Heart right ventricle (tissue), 16 donors: ENCODE measurements at places on chromosomes 5 and 9. TPM values are rescaled to one million over a fixed set of nuclear protein-coding genes. Genes with fewer than 3 reads are reported as not detected.

GRCh38 chr9:96195541-96195940 lies 106.4 kb downstream of the HSD17B3 start:
- DNase-seq: no peak

GRCh38 chr9:81002242-81002641 lies 687.1 kb downstream of the TLE1 start:
- DNase-seq: no peak

GRCh38 chr5:83321483-83322055 lies 150.0 kb upstream of the VCAN start:
- no peak for DNase-seq

- no peak for DNase-seq
These were observed 32.2 kb upstream of the NOTCH1 start for GRCh38 chr9:136577941-136578625.

DNA sequence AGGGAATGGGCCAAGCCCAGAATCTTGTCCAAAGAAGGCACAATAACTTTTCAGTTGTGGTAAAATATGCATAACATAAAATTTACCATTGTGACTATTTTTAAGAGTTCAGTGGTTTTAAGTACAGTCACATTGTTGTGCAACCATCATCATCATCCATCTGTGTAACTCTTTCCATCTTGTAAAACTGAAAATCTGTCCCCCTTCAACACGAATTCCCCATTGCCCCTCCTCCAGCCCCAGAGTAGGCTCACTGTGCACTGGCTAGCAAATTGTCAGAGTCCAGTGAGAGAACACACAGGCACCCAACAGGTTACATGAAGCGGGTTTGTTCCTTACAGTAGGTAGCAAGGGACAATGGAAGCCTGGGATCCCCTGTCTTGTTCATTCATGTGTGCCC lies 13.7 kb downstream of the BARX1 start:
- DNase-seq: no peak

- DNase-seq: no peak
These were observed 134.8 kb upstream of the NFIL3 start for GRCh38 chr9:91558395-91558794.

GRCh38 chr5:150514708-150515211 lies 6.8 kb downstream of the NDST1 start:
- DNase-seq: no peak

- DNase-seq: no peak
These were observed 7.7 kb downstream of the CCNI2 start for GRCh38 chr5:132754947-132755346.

DNA sequence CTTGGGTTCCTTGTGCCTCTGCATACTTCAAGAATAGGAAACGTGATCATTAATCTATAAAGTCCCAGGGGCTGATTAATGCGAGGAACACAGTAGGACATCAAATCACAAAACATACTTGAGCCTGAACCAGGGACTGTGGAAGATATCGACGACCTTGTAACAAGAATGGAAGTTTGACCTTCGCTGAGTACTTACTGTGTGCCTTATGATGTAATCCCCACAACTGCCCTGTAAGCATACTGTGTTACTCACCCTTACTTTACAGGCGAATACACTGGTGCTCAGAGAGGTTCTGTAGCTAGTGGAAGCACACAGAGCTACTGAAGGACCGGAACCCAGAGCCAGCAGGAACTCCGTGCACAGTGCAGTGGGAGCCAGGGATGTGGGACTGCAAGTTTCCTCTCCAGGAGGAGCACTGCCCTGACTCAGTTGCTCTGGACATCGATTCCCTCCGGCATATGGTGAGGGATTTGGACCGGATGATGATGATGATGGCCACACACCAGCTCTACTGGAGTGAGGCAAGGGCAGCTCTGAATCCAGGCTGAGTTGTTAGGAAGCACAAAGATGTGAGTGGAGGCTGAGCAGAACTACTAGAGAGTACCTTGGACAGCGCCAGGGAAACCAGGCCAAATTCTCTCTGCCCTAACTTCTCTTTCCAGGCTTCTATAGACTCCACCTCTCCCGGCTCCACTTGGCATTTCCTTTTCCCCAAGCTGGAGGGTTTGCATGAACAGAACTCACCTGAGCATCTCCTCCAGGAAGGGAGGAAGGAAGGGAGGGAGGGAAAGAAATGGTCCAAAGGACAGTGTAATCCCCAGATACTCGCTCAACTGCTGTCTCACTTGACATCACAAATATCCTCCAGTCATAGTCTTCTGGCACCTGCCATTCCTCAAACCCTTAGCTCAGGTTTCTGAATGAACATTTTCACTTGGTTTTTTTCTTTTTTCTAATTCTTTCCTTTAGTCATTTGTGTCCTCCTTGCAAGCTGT lies 1.5 kb upstream of the GABBR2 start:
- no peak for DNase-seq

- no peak for DNase-seq
These were observed 19.5 kb downstream of the BTNL3 start for GRCh38 chr5:181008136-181008535.

Gene GPR151
- total RNA-seq: not detected

Gene ESM1
- total RNA-seq: 0.78 TPM

Gene NUP188
- total RNA-seq: 26.5 TPM

Gene DDX4
- total RNA-seq: not detected
